ENCODE measurements at places on chromosomes 7 and 10.

DNA sequence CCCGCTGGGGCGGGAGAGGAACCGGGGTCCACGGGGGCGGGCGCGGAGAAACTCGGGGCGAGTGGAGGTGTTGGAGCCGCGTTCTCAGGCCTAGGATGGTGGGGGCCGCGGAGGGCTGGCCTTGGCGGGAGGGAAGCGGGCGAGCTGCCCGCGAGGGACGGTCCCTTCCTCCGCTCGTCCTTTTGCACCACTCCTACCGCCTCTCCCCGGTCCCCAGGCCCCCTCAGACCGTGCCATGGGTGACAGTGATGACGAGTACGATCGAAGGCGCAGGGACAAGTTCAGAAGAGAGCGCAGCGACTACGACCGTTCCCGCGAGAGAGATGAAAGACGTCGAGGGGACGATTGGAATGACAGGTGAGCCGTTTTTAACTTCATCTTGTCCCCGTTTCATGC lies 451 bp downstream of the SRRT start:
- no peak for DNase-seq

DNA sequence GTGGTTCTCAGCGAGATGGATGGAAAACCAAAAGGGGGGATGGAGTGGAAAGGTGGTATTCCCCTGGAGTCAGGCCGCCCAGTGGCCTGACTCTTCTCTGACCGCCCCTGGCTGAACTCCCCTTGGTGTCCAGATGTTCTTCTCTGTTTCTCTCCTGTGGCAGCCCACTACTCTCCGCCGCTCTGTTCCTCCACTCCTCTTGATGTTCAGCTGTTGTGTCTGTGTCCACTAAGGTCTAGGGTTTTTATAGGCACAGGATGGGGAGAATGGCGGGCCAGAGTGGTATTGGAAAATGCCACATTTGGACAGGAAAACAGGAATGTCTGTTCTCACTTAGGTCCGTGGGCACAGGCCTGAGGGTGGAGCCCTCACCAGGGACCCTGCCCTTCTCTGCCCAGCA lies 954.3 kb upstream of the MBL2 start:
- no peak for DNase-seq

- DNase-seq: no peak
Measured at GRCh38 chr7:80187727-80188126, 53.1 kb downstream of the GNAI1 start.

GRCh38 chr10:34524369-34525091 lies 290.6 kb downstream of the PARD3 start:
- DNase-seq: no peak

- no peak for DNase-seq
Measured at GRCh38 chr10:129075508-129075907, 391.5 kb upstream of the MGMT start.

DNA sequence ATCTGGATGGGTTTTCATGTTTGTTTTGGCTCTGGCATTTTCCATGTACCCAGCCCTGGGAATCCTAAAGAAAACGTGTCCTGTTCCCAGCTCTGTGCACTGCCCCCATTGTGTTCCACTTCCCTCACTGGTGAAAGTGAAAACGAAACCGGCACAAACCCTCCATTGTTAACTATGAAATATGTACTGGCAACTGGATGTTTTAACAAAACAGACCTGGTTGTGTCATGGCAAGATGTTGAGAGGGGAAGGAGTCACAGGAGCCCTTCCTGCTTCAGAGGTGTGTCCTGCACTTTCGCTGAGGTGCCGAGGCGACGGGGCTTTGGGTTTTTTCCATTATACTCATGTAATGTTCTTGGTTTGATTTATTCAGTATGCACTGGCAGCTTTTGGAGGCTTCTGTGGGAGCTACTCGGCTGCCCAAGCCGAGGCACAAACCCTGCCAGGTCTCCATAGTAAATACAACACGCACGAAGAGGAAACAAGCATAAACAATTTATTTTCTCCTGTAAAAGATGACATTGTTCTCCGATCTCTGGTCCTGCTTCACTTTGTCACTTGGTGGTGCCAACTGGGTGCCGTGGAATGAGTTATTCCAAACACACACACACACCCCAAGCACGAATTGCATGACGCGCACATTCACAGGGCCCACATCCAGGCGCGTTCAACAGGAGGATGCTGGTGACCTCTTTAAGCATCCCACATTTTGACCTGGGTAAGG lies 118.2 kb downstream of the CDK6 start:
- peak; percentile 7 for DNase-seq

DNA sequence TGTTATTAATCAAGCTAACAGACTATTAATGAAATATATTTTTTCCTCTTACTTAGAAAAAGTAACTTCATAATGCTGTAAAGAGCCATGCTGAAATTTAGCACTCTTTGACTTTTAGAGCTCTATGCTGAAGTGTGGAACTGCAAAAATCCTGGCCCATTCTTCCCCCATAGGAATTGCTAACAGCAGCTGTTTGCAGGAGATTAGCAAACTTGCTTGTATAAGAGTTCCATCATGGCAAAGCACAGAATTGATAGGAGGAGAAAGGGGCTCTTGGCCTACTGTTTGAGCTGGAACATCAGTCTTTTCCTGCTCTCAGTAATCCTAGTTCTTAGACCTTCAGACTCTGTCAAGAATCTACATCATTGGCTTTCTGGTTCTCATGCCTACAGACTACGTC lies 18.3 kb upstream of the GNAT3 start:
- no peak for DNase-seq

DNA sequence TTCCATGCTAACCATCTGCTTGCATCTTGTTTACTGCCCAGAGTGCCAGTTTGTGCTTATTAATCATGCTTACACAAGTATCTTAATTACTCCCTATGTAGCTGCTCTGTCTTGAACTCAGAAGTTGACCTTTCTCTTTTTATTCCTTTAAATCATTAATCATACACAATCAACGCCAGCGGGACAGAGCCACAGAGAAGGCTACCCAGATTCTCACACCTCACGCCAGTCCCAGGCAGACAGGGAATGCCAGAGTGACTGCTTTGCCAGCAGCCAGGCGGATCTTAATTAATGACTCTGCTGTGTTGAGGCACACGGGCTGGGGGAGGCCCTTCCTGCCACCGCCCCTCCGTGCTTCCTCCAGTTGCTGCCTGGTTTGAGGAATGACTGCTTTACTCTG lies 229.4 kb downstream of the LRMDA start:
- DNase-seq: no peak

- no peak for DNase-seq
Measured at GRCh38 chr10:1679821-1680650, 57.3 kb downstream of the ADARB2 start.

GRCh38 chr10:47269294-47269693 lies 30.7 kb upstream of the GDF10 start:
- DNase-seq: no peak

- no peak for DNase-seq
Measured at GRCh38 chr7:98078197-98078870, 28.3 kb upstream of the LMTK2 start.

DNA sequence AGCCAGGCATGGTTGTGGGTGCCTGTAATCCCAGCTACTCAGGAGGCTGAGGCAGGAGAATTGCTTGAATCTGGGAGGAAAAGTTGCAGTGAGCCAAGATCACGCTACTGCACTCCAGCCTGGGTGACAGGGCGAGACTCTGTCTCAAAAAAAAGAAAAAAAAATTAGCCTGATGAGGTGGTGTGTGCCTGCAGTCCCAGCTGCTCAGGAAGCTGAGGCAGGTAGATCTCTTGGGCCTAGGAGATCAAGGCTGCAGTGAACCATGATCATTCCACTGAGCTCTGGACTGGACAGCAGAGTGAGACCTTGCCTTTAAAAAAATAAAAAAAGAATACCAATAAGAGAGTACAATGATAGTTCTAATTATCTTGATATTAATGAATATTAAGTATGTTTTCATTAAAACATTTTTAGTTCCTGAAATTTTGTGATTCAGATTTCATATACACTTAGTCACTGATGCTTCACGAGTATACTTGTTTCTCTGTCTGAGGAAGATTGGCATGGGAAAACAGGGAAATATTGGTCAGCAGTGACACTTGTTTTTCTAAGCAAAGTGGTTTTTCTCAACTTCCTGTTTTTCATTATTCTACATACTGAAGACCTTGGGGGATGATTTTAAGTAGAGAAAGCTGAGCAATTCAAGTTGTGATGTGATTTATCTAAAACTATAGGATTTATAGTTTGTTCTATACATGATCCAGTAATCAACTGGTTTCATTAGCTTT lies 76.8 kb downstream of the ADK start:
- DNase-seq: no peak

DNA sequence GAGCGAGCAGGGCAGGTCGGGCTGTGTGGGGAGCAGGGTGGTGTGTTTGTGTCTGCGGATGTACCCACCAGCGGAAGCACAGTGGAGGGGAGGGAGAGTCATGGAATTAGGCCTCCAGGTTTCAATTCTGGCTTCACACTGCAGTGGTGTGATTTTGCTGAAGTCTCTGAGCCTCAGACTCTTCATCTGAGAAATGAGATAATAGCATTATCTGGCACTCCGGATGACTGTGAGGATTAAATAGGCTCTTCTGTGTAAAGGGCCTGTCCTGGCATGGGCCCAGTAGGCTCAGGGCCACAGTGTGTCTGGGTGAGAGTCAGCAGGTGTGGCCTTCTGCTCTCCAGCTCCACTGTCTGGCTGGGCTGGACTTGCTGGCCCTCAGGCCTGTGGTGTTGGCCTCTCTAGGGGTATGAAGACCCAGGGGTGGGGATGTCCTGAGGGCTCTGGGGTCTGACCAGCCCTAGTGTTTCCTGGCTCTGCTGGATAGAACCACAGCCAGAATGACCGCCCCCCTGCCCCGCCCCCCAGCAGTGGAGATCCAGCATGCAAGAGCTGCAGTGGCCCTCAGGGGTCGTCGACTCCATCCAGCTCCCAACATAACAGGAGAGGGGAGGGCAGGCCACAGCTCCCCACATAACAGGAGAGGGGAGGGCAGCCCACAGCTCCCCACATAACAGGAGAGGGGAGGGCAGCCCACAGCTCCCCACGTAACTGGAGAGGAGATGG lies 178.6 kb downstream of the RPS24 start:
- DNase-seq: no peak

DNA sequence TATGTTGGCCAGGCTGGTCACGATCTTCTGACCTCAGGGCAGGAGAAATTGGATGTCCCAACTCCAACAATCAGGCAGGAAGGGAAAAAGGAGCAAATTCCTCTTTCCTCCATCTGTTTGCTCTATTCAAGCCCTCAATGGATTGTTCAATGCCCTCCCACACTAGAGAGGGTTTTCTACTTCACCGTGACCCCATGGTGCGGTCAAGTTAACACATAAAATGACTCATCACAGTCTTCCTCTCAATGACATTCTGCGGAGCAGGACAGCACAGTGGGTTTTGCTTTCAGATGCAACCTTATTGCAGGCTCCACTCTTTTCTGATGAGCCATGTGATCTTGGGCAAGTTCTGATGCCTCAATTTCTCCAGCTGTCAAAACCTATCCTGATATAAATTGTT lies 364.9 kb downstream of the ANKRD30A start:
- no peak for DNase-seq

- DNase-seq: no peak
Measured at GRCh38 chr7:34902182-34902581, 135.1 kb downstream of the DPY19L1 start.

DNA sequence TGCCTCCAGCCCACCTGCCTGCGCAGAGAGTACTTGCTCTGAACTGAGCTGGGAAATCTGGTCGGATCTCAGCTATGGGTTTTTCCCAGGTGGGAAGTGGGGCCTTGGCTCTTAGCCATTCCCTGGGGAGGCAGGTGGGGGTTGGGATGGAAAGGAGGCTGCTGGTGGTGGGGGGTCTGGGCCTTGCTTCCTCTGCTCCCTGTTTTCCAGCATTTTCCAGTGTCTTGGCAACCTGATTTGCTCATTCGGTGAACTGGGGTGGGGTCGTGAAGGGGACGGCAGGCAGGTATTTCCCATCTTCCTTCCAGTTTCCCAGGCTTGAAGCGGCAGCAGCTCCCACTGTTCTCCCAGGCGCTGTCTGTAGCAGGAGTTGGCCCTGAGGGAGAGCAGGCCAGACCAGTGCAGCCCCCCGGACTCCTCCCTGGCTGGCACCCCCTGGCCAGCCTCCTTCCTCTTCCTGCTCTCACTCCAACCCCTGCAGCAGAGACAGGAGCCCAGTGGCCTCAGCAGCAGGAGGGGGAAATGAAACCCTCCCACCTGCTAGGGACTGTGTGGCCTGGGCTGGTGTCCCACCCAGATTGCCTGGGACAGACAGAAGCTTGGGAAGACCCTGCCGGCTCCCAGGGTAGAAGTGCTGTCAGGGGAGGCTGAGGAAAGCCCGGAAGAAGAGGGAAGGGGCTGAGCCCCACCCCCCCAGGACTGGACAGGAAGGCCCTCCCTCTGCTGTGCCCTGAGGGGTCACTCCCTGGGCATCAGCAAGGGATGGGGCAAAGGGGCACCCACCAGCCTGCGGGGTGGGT lies 6.6 kb downstream of the TRIM8 start:
- peak; percentile 61 for DNase-seq

- DNase-seq: no peak
Measured at GRCh38 chr7:80060218-80060806, 74.3 kb upstream of the GNAI1 start.

DNA sequence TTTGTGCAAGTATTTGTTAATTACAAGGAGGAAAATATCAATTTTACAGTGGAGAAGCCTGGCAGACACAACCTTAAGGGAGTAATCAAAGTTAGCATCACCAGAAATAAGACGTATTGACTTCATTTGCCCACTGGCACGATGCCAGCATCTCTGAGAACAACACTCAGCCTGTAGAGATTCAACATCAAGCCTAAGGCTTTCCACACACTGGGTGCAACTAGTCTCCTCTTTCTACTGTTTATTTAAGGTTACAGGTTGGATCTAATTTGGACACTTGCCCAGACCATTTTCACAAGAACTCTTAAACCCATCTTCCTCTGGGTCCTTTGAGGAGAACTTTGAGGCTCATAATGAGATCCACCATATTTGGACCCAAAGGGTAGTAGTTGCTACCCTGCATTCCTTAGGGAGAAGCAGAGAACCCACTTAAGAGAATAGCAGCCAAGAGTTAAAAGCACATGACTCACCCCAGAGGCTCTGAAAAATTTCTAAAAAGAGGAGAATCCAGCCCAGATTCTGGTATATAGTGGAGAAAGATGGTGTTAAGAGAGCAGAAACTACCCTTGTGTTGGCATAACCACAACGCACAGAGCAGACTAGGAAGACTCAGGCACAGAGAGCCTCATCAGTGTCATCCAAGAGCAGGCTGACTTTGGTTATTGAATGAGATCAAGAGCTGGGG lies 97.3 kb downstream of the CCDC71L start:
- DNase-seq: no peak

- no peak for DNase-seq
Measured at GRCh38 chr10:21212348-21212747, 313.1 kb downstream of the SKIDA1 start.

DNA sequence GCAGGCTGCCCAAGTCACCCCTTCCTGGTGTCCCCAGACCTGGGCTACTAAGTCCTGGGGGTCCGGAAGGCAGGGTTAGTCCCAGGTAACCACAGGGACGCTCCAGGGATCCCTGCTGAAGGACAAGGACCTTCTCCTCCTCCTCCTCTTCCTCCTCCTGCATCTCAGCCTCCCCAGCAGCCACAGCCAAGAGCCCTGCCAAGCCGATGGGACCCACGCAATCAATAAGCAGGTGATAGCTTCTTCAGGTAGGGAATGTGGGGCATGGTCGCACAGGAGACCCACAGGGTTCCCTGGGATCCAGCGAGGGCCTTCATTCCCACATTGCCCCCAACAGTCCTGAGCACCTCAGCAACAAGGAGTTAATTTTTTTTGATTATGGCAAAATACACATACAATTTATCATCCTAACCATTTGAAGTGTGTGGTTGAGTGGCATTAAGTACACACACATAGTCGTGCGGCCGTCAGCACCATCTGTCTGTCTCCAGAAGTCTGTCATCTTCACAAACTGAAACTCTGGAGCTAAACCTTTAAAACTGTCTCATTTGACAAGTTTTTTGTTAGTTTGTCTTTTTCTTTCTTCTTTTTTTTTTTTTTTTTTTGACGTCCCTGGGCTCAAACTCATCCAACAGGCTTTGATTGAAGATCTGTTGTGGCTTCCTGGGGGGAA lies 12.1 kb downstream of the CRYGN start:
- DNase-seq: peak; percentile 29
